ENCODE measurements at places on chromosomes 7 and 10.

GRCh38 chr7:44326261-44327125 is 1.1 kb upstream of the CAMK2B start:
- no peak for DNase-seq

GRCh38 chr10:17396004-17396403 is 58.4 kb downstream of the ST8SIA6 start:
- DNase-seq = no peak

GRCh38 chr7:68224041-68224741 is 1227.6 kb downstream of the TYW1 start:
- DNase-seq = no peak

DNA sequence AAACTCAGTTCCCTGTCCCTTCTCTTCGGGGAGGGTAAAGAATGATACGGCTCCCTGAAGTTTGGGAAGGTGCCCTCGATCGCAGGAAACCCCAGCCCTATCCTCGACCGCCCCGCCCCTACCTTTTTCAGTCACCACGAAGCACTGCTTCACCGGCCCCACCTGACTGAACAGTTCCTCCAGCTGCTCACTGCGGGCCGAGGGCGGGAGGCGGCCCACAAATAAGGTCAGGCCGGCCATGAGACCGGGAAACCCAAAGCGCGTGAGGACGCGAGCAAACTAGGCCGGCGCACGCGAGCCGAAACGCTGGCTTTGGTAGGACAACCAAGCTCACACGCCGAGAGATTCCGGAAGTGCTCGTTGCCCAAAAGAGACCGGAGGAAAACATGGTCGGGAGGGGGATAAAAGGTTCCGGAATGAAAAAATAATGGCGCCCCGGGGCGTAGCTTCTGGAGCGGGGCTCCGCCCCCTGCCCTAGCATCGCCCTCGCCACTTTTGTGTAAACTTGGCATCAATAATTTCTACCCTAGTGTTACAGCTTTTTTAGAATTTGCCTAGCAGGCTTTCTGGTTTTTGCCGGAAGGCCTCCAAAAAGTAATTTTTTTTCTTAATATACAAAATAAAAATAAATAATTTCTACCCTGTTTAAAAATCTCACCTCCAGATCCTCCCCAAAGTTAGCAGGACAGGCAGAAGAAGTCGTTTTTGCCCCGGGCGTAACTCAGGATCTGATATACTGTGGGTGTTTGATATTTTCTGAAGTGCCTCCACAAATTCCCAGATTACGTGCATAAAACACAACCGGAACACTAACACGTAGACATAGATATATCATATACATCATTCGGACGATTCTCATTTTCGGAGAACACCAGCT is at the start of gene RBM28:
Gene RBM28 (minus strand): TSS at position 355 of the 877 bp plus-strand sequence. CDS start 115 bp downstream, at position 240.
- peak; percentile 93 for DNase-seq

DNA sequence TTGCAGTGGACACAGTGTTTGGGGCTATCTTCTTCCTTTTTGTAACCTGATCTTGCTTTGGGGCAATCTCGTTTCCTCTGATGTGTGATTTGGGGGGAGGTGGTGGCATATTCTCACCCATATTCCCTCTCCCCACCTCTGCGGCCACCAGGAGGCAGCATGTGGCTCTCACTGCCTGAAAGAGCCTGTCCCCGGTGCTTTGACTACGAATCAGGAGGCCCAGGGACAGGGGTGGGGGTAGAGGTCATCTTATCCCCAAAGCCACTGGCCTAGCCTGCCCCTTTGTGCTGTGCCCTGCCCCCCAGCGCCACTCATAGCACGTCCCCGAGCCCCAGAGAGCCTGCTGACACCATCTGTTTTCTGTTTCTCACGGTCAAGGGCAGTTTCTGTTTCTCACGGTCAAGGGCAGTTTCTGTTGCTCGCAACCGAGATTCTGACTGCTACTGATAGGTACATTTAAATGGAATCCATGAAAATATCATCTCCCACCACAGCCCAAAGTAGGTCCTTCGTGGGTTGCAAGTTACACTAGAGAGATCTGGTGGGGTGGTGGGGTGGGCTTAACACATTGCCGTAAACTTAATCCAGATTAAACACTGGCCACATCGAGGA is 28.2 kb downstream of the PHYH start:
- DNase-seq = peak; percentile 52

GRCh38 chr10:5971315-5971832 is 6.0 kb downstream of the IL15RA start:
- no peak for DNase-seq
